K562 (cell line): ENCODE measurements at places on chromosomes 7 and 10. TPM values are rescaled to one million over a fixed set of nuclear protein-coding genes. Genes with fewer than 3 reads are reported as not detected.
A peak's percentile ranks its signal among the peaks of the same experiment; 100 is the strongest.

GRCh38 chr10:131577178-131577555, 265.6 kb upstream of the TCERG1L start:
- DNase-seq = no peak

GRCh38 chr7:131288450-131288849, 39.2 kb upstream of the MKLN1 start:
- DNase-seq = no peak

- no peak for DNase-seq
Observed at GRCh38 chr10:97981816-97982215, 48.6 kb downstream of the CRTAC1 start.

- no peak for DNase-seq
Observed at GRCh38 chr7:96287559-96287958, 34.3 kb downstream of the SLC25A13 start.

GRCh38 chr10:4937346-4937745, 25.9 kb upstream of the AKR1C1 start:
- DNase-seq = no peak

DNA sequence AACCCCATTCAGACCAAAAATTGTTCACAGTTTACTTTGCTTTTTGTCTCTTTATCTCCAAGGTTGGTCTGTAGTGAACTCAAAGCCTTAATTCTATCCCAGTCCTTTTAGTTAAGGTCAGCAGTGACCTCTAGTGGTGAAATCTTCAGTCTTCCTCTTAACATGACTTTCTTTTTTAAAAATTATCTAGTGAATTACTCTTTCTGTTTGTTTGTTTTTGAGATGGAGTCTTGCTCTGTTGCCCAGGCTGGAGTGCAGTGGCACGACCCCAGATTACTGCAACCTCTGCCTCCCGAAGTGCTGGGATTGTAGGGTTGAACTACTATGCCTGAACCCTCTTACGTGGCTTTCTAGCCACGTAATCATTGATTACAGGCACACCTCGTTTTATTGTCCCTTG, 25.0 kb downstream of the ZNF487 start:
- DNase-seq = peak; percentile 62

DNA sequence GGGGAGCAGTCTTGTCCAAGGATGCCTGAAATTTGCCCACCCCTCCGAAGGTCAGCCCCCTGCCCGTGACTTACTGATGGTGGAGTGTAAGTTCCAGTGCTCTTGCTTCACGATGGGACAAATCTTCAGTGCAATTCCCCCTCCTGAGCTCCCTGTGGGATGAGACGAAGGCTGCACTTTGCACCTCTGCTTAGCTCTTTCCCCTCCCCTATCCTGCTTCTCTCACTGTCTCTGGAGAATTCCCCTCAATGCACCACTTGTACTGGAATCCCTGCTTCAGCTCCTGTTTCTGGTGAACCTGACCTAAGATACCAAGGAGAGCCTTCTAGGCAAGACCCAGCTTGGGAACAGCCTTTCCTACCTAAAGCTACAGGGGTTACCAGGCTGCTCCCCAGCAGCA, 122.9 kb upstream of the ZMIZ1 start:
- DNase-seq = no peak

The CFAP43 gene
- 0.04 and 0.54 TPM in 2 replicates for polyA plus RNA-seq

The ADAP1 gene
- 0.36 and 0.40 TPM in 2 replicates for polyA plus RNA-seq

The CCL24 gene
- polyA plus RNA-seq = 0.77 and 1.3 TPM in 2 replicates

The SPAM1 gene
- polyA plus RNA-seq = not detected in 2 replicates

The SPDYE5 gene
- polyA plus RNA-seq = not detected in 2 replicates

The SLC25A28 gene
- 24.4 and 24.7 TPM in 2 replicates for polyA plus RNA-seq
